ENCODE measurements at places on chromosomes 16 and 17.

DNA sequence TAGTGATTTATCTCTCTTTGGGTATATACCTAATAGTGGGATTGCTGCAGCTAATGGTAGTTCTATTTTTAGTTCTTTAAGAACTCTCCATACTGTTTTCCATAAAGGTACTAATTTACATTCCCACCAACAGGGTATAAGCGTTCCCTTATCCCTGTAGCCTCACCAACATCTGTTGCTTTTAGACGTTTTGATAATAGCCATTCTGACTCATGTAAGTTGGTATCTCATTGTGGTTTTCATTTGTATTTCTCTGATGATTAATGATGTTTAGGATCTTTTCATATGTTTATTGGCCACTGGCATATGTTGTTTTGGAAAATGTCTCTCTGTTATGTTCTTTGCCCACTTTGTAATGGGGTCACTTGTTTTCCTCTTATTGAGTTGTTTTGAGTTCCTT, 88.5 kb upstream of the ZNF267 start:
- no peak for DNase-seq

DNA sequence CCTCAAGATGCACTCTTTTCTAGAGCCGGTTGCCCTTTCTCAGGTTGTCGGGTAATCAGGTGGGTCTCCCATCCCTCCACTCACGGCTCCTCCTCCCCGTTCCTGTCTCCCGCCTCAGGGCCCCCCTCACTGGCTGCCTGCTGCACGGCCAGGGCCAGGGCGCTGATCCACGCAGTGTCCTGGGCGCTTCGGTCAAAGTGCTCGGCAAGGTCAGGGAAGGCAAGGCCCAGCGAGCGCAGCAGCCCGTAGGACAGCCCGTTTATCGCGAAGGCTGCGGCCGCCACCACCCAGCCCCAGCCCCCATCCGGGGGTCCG, 753 bp downstream of the SLC16A11 start:
- no peak for DNase-seq

- no peak for DNase-seq
These were observed 301.5 kb downstream of the HAPSTR1 start for GRCh38 chr16:9392956-9393355.

GRCh38 chr16:19860166-19861041, 24.2 kb downstream of the GPRC5B start:
- no peak for DNase-seq

DNA sequence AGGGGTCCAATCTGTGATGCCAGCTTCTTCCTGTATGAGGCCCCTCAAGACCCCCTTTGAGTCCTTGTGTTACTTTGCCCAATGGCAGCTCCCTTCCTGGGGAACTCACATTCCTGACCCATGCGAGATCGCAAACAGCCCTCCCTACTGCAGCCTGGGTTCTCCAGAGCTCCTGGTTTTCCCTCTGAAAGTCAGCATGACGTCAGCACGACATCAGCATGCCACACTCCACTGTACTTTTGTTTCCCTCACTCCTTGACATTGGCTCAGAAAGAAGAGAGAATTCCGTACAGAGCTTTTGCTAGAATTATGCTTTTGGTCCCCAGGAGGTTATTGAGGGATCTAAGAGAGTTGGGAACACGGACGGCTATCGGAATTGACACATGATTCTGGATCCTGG, 168.1 kb upstream of the PIRT start:
- DNase-seq, result no peak

- no peak for DNase-seq
These were observed 7.1 kb downstream of the ERBB2 start for GRCh38 chr17:39706921-39707337.

DNA sequence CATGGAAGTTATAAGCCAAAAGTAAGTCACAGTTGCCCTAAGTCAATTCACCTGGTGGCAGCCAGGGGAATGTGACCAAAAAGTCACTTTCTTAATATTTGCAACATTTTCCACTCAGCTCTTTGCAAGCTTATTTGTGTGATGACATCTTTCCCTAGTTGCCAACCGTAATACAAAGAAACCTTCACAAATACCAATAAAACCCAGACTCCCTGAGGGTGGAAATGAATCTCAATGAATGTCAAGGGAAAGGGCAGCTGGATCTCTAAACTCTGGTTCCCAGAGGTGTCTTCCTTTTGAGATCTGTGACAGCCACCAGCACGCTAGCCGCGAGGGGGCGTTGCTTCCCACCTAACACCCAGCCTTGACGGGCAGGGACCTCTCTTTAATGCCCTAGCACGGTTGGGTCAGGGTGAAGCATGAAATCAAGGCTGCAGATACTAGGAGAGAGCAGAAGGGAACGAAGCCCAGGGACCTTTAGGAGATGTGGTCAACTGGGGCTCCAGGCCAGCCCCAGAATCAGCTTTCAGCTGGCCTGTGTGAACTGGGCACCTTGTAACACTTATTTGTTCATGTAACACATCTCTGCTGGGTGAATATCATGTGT, 82.2 kb downstream of the CMC2 start:
- no peak for DNase-seq

DNA sequence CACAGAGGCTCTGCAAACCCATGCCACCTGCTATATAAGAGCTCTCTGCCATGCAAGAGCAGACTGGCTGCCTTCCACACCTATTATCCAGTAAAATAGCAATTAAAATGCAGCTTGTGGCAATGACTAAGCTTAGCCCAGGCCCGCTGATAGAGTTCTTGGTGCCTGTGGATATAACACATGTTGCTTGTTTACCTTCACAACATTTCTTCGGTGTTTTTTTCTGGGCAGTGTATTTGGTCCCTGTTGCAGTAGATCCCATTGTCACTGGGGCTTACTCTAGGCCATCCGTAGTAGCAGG, 63.5 kb downstream of the SPECC1 start:
- no peak for DNase-seq

DNA sequence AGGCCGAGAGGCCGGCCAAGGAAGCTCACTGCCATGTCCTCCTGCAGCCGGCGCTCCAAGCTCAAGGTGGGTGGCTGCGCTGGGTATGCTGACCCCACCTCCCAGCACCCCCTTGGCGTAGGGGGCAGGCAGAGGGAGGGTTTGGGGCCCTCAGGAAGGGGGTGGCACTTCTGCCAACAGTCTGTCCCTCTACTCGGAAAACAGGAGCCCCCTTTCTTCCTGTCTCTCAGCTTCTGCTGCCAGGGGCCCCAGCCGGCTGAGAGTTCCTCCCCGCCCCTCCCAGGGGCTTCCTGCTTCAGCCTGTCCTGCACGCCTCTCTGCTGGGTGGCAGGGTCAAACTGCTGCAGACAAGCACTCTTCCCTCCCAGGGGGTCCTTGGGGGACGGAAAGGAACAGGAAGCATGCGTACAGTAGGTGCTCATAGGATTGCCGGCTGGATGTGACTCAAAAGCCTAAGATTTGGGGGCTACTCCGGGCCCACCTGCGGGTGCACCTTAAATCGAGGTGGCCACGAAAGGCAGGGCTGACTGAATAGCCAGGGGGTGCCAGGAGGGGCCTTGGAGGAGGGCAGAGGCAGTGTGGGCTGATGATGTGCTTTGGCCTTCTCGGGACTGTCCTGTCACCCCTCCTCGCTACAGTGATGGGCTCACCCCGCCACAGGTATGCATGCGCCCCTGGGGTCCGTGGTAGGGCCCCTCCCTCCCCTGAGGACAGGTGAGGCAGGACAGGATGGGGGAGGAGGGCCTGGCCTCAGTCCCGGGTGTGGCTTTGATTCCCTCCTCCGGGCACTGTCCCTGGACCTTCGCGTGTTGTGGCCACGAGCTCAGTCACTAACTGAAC, 4.0 kb downstream of the CBX2 start:
- no peak for DNase-seq

DNA sequence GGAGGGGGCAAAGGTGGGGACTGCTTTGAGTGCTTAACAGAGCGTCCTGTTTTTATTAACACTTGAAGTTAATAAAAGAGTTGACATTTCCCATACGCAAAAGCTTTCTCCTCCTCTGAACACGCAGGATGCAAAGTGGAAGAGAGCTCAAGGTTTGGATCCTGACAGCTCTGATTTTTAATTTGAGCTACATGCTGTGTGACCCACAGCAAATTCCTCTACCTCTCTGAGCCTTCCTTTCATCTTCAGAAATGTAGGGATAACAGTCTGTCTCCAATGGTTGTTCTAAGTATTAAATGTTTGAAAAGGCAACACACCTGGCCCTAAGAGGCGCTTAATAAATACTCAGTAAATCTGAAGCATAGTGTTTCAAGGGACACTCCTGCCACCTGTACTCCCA, 93.0 kb downstream of the CDYL2 start:
- no peak for DNase-seq

GRCh38 chr17:55023626-55024025, 55.1 kb downstream of the STXBP4 start:
- no peak for DNase-seq

DNA sequence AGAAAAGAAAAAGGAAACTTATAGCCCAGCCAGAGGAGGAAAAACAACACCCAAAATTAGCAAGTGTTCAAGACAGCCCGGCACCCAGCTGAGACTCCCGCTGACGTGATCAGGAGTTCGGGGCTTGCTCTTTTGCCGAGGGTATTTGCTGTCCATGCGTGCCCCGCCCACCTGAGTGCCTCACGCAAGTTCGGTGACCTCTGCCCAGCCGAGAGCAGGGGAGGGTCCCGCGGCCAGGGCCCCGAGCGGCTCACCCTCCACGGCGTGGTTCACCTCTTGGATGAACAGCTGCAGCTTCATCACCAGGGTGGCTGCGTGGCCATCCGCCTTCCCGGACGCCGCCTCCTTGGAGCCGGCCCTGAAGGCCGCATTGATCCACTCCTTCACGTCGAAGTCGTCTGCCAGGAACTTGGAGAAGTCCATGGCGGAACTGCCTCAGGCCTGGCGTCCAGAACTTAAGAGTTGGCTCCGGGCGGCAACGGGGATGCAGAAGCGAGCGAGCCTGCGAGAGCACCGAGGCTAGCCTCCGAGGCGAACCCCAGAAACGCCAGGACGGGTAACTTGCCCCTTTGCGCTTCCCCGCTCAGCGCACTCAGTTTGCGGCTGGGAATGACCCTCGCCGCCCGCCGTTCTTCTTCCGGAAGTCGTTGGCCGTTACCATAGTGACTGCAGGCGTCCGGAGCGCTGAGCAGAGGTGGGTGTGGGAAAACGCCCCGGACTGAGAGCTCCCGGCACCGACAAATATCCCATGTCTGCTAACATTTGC, at the start of gene COG7:
COG7 (minus strand) TSS at position 618 of the 766 bp plus-strand sequence; CDS start at position 423, 195 bp downstream.
- DNase-seq, result peak; percentile 80

GRCh38 chr17:81378941-81379511, 16.2 kb upstream of the BAHCC1 start:
- DNase-seq, result no peak

- no peak for DNase-seq
These were observed 13.7 kb upstream of the COL1A1 start for GRCh38 chr17:50214976-50215760.

DNA sequence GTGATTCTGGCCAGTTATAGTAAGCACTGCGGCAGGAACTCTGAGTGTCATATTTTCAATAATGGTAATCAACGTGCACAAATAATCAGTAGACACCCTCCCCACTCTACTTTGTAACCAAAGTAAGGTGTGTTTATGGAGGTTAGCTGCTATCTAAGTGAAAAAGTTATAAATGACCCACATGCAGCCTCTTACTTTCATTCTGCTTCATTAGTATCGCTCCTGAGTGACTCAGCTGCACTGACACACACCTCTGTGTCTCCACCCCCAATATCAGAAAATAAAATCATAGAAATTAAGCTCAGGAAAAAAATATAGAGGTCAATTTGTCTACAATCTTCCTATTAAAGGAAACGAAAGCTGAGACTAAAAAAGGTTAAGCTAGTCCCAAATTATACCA, 64.1 kb upstream of the TRAP1 start:
- DNase-seq, result no peak

DNA sequence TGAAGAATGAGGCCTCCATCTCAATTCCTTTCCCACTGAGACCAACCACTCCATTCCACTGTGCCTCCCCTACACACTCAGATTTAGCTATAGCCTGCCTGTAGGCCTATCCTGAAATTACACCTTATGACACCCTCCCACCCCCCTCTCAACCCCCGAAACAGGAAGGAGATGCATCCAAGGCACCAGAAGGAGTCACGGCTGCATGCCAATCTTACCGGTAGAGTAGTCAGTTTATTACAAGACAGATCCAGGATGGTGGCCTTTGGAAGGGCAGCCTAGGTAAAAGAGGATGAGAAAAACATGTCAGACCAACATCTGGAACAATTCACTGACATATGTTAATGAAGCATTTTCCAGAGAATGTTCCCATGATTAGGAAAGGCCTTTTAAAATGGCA, 2.6 kb downstream of the LRRC59 start:
- no peak for DNase-seq

DNA sequence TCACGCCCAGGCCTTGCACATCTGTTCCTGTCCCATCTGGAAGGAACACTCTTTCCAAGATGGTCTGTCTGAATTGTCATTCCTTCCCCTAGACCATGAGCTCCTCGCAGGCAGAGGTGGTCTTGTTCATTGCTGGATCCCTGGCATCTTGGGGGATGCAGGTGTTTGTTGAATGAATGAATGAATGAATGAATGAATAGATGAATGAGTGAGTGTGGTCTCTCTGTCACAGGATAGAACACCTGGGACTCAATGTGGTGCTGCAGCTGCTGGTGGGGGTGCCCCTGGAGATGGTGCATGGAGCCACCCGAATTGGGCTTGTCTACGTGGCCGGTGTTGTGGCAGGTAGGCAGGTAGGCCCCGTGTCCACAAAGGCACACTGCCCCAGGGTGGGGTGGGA, 32.2 kb downstream of the RHBDL3 start:
- no peak for DNase-seq

DNA sequence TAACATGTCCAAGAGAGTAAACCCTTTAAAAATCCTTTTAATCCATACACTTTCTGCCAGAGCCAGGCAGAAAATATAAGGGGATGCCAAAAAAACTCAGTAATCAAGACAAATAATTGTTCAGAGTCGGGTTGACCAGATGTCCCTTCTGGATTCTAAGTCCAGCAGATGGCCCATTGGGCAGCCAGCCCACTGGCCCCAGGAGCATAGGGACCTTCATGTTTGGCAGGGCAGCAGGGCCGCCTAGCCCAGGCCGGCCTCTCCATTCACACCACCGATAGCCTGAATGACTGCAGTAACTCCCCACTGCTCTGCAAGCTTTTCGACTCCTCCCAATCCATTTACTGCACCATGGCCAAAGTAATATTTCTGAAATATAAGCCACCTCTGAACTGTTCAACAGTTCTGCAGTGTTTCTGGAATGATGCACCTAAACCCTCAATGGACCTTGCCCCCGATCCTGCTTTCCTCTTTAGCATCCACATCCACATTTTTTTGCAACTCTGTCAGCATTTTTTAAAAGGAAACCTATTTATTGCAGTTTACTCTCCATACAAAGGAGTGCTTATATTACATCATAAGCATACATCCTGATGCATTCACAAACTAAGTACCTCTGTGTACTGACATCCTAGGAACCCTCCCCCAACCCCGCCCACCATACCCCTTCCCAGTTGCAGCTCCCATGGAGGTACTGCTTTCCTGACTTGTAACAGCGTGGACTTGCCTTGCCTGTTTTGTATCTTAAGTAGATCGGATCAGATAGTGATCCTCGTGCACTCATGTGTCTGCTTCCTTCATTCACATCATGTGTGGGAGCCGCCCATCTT, 46.4 kb downstream of the LDHD start:
- DNase-seq, result peak; percentile 41

- DNase-seq, result no peak
These were observed 44.4 kb upstream of the MED13 start for GRCh38 chr17:62109378-62109902.

- no peak for DNase-seq
These were observed 84.3 kb downstream of the BMERB1 start for GRCh38 chr16:15518381-15519351.

- DNase-seq, result no peak
These were observed 187.0 kb upstream of the CACNG3 start for GRCh38 chr16:24069036-24069590.
